ENCODE measurements at places on chromosomes 4 and X.

DNA sequence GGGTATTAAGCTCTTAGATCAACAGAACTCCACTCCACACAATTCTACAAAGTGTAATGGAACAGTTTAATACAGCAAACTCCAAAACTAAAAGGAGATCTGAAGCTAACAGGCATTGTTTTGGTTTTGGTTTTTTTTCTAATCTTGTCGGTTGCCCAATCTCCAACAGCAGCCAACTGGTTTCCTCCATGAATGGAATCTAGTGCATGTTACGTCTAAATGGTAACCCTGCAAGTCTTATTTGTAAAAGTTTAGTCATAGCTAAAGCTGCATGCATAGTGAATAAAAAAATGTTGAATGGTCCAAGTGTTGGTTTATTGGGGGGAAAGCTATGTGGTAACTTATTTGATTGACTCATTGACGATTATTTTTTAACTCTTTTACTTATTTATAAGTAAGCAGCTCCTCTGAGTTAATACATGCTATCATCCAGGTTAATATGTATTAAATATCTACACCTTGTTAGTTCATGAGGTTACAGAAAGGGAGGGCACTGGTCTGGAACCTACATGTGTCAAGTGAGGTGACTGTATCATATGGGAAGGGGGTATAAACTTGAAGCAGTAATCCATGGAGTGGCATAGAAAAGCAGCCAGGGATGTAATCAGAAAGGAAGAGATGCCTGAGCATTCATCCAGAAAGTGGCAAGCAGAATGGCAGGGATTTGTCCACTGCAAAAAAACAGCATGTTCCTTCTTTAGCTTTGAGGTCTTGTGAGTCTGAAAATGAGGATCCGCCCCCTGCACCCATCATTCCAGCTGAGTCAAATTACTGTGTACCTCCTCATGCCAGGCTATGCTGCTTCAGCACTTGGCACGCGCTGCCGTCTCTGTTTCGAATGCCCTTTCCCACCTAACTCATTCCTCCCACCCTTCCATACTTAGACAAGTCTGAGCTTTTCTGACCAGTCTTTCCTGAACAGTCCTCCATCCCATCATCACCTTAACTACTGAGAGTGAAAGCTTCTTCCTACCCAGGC is 81.7 kb downstream of the PDGFC start:
- H3K36me3 ChIP-seq: no peaks in the 10 kb centered on the region
- peak overlapping the region; percentile 23 for H3K27ac ChIP-seq
- DNase-seq: peak; percentile 45
- peaks cover 3% of the 10 kb centered on the region for H3K4me1 ChIP-seq
- no peaks in the 10 kb centered on the region for H3K27me3 ChIP-seq

DNA sequence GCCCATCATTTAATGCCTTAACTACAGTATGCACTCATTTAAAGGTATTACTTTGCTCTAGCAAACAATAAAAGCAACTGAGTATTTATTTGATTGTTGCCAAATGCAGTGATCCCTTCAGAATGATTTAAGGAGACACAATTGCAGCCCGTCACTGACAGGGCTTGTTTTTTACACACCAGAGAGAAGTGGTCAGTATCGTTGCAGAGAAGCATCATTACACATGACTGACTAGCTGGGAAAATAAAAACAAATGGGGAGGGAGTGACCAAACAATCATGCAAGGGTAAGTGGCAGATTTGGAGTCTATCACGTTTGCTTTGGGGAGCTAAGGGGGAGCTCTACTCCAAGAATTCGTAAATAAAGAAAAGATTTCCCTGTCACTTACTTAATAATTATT is 1685.3 kb upstream of the TENM3 start:
- DNase-seq: no peak
- no peak overlapping the region for H3K27ac ChIP-seq
- H3K4me3 ChIP-seq: no peak overlapping the region
- H3K27me3 ChIP-seq: no peaks in the 10 kb centered on the region
- H3K36me3 ChIP-seq: no peaks in the 10 kb centered on the region
- H3K4me1 ChIP-seq: no peaks in the 10 kb centered on the region

GRCh38 chr4:152607178-152607577 is 71.3 kb upstream of the FBXW7 start:
- H3K4me3 ChIP-seq: no peak overlapping the region

- H3K36me3 ChIP-seq: no peaks in the 10 kb centered on the region
- H3K27ac ChIP-seq: no peak overlapping the region
- no peak for DNase-seq
- H3K27me3 ChIP-seq: no peaks in the 10 kb centered on the region
- H3K4me3 ChIP-seq: no peak overlapping the region
Measured at GRCh38 chr4:164540987-164541386, 212.9 kb upstream of the SMIM31 start.

DNA sequence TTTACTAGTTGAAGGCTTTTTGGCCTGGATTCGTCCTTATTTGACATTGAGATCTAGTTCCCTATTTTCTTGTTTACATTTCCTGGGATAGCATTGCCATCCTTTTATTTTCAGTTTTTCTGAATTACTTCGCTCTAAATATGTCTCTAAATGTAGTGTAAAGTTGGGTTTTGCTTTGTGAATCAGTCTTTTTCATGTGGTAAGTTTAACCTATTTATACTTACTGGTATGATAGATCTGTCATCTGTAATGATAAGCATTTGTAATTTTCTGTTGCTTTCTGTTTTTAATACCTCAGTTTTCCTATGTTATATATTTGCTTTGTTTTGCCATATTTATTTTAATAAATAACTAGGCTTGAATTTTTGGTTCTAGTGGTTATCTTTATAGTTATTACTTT is 6.7 kb downstream of the PDK3 start:
- H3K27me3 ChIP-seq: peaks cover 7% of the 10 kb centered on the region
- H3K4me1 ChIP-seq: peaks cover 2% of the 10 kb centered on the region
- no peaks in the 10 kb centered on the region for H3K36me3 ChIP-seq
- no peak for DNase-seq

Measured in kidney (tissue), 22 donors.